ENCODE measurements at places on chromosomes 11 and 22.

- DNase-seq = no peak
These were observed 330.7 kb upstream of the NCAM1 start for GRCh38 chr11:112630496-112630895.

DNA sequence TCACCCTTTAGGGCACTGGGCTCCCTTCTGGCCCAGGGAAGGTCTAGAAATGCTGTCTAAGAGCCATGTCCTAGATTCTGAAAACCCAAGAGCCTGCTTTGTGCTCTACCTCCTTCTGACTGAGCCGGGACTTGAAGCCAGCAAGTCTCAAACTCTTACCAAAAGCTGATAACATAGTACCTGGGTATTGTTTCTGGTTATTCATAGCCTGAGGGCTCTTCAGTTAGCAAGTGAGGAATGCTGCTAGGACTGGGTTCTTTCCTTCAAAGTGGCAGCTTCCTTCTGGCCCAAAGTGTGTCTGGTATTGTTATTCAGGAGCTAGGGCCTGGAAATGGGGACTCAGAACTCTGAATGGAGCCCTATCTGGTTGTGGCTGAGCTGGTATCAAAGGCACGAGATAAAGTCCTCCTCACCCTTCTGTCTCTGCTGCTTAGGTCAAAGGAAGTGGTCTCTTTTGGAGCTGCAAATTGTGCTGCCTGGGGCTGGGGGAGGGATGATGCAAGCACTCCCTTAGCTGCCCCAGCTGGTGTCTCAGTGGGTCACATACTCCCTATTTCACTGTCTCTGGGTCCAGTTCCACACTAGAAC, 696.0 kb upstream of the CCDC179 start:
- DNase-seq = no peak

DNA sequence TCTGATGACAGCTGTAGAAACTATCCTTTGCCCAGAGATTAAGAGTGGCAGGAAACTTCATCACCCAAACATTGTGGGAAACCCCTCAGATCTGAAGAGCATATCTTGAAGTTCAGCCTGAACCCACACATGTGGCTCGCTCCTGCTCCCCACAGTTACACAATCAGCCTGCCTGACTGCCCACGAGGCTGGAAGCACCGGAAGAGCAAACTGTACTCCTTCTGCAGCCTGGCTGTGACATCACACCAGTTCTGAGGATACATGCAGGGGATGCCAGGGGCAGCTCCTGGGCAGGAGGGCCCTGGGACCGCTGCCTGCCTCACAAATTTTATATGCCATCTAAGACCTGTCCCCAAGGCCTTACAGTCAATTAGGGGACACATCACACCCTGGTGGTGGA, 444.4 kb downstream of the BUD13 start:
- no peak for DNase-seq

DNA sequence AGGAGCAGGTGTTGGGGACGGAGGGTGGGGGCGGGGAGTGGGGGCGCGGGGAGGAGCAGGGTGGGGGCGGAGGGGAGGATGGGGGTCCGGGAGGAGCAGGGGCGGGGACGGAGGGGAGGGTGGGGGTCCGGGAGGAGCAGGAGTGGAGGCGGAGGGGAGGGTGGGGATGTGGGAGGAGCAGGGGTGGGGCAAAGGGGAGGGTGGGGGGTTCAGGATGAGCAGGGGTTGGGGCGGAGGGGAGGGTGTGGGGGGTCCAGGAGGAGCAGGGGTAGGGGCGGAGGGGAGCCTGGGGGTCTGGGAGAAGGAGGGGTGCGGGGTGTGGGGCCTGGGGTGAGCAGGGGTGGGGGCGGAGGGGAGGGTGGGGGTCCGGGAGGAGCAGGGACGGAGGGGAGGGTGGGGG, 17.1 kb downstream of the CRELD2 start:
- no peak for DNase-seq

- DNase-seq = peak; percentile 72
These were observed 74.7 kb downstream of the MN1 start for GRCh38 chr22:27726686-27727449.

- DNase-seq = no peak
These were observed 4.5 kb downstream of the TLCD5 start for GRCh38 chr11:120329556-120329955.

DNA sequence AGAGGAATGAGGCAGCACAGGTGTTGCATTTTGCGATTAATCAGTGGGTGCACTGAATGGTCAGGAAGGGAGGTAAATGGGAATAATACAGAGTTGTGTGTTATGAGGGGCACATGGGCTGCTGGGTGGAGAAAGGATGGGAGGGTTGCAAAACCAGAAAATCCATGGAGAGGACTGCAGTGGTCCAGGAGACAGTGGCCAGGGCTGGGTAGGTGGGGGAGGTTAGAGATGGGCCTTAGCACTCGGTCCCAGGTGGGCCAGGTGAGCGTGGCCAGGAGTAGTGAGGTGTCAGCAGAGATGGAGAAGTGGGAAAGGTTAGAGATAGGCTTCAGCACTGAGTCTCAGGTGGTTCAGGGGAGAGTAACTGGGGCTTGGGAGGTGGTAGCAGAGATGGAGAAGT, 399.1 kb upstream of the LARGE1 start:
- no peak for DNase-seq

DNA sequence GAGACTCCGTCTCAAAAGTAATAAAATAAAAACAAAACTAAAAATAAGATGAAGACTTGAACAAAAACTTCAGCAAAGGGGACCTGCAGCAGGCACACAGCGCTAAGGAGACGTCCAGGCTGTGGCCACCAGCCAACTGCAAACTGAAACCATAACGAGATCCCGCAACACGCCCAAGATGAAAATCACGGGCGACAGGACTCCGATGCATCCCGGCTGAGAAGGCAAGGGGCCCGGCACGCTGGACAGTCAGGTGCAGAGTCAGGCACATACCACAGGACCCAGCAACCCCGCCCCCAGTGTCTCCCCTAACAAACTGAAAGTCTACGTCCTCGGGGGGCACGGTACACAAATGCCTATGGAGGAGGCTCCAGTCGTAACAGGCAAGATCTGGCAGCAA, 9.2 kb downstream of the HRAS start:
- no peak for DNase-seq

DNA sequence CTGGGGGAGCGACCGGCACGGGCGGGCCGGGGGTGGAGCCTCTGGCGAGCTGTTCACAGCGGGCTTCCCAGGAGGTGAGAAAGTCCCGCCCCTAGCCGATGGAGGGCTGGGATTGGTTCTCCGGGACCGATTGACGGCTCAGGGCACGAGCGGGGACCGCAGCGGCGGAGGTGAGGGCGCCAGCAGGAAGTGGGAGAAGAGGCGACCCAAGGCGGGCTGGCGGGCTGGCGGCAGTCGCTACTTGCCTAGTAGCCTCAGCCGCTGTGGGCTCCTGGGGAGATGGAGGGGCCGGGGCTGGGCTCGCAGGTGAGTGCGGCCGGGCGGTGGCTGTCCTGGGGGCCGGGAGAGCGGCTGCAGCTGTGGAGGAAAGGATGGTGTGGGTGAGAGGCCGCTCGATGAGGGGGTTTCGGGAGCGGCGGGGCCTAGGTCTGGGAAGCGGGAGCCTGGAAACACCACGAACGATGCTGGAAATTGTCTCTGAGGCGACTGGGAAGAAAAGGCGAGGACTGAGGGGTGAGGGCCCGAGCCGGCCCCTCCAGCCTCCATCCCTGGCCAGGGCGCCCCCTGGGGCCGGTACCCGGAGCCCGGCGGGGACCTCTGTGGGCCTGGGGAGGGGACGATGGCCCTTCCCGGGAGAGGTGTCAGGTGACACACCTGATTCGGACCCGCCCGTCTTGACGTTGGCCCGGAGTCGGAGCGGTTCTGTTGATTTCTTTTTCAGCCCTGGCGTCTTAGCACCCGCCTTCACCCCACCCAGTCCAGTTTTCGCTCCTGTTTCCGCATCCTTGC, at the start of gene ZDHHC13:
ZDHHC13 (plus strand) TSS at position 198 of the 789 bp plus-strand sequence; CDS start at position 280, 82 bp downstream.
- DNase-seq = peak; percentile 94

- peak; percentile 70 for DNase-seq
These were observed 84.6 kb upstream of the NAV2 start for GRCh38 chr11:19628018-19628417.

DNA sequence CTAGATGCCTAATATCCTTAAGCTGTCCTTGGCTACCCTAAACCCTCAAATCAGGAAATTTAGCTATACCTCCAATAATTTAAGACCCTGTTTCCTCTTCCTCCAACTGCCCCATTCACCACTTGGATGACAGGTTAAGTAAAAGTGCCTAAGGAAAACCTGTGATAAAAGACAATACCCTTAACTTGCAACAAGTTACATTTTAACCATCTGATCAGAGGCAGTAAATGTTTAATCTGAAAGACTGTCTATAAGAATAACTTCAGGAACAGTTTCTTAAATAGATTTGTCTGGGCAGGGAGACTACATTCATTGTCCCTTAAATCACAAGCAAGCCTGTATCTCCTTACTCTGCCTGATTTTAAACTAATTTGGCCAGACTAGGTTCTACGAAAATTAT, 129.1 kb downstream of the APOL5 start:
- DNase-seq = no peak

DNA sequence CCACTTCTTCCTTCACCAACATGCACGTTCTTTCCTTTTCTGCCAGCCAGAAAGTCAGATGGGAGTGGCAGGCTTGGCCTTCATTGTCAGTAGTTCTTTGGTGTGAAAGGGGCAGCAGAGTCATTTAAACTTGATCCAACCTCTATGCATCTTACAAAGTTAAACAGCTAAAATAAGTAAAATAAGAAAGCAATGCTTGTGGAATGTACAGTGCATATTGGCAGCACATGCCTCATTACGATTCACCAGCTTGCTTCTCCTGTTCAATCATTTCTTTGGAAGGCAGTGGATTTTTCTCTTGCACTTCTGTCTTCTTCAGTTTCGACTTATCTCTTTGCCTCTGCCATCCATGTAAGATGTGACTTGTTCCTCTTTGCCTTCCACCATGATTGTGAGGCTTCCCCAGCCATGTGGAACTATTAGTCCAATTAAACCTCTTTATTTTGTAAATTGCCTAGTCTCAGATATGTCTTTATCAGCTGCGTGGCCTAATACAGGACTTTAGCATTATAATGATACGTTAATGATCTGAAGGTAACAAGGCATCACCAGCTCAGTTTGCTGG, 14.8 kb downstream of the LGALS12 start:
- no peak for DNase-seq

- no peak for DNase-seq
These were observed 26.3 kb upstream of the PHF21B start for GRCh38 chr22:45036154-45036553.
